ENCODE measurements at places on chromosomes 7 and 10.

- DNase-seq = no peak
Observed at GRCh38 chr10:4770801-4771553, 55.0 kb upstream of the AKR1E2 start.

DNA sequence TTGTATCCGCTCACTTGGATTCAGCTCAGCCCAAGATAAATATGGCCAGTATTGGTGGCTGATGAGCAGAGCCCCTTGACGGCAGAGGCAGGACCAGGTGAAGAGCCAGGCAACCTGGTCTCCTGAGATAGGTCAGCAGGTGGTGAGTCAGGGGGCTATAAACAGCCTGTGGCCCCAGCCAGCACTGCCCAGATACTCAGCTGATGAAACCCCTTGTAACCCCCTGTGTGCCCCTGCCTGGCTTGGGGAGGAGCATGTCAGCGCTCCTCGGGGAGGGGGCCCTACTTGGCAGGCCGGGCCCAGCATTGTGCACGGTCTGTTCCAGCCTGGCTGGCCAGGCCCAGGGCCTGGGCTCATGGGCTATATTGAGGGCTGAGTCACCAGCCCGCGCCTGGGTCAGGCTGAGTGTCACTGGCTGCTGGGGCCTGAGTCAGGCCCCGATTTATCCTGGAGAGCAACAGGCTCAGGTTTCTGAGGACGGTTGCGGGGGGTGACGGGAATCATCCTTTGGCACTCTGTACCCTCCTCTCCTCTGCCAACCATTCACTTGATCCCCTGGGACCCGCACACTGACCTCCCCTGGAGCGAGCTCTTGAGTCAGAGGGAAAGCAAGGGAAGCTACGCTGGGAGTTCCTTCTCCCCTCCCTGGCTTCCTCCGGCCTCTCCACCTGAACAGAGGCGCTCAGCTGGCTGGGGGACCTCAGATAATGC, 2.8 kb upstream of the FLNC start:
- DNase-seq = no peak

DNA sequence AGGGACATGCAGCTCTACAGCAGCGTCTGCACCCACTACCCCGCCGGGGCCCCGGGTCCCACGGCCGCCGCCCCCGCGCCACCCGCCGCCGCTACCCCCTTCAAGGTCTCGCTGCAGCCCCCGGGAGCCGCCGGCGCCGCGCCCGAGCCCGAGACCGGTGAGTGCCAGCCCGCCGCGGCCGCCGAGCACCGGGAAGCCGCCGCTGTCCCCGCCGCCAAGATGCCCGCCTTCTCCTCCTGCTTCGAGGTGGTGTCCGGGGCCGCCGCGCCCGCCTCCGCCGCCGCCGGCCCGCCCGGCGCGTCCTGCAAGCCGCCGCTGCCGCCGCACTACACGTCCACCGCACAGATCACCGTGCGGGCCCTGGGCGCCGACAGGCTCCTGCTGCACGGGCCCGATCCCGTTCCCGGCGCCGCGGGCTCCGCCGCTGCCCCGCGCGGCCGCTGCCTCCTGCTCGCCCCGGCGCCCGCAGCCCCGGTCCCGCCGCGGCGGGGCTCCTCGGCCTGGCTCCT, 631 bp downstream of the OTUD1 start:
- DNase-seq = no peak

DNA sequence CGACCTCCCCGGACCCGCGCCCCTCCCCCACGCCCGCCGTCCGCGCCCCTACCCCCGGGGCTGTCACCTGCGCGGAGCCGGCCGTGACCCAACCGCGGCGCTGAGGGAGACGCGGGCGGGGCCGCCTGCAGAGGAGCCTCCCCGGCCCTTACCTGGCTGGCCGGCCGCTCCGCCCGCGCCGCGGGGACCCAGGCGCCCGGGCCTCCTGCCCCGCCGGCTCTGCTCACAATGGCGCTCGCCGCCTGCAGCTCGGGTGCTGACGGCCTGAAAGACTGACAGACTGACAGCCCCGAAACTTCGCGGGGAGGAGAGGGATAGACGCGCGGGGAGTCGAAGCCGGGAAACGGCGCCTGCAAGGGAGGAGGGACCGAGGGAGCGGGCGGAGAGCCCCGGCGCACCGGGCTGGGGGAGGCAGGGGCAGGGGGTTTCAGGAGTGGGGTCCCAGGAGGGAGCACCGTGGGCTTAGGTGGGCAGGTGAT, 393 bp downstream of the ZNF467 start:
- no peak for DNase-seq

- no peak for DNase-seq
Observed at GRCh38 chr10:133068111-133069032, 19.4 kb upstream of the ADGRA1 start.
